HS-5 (cell line): ENCODE measurements at places on chromosomes 4 and X.

DNA sequence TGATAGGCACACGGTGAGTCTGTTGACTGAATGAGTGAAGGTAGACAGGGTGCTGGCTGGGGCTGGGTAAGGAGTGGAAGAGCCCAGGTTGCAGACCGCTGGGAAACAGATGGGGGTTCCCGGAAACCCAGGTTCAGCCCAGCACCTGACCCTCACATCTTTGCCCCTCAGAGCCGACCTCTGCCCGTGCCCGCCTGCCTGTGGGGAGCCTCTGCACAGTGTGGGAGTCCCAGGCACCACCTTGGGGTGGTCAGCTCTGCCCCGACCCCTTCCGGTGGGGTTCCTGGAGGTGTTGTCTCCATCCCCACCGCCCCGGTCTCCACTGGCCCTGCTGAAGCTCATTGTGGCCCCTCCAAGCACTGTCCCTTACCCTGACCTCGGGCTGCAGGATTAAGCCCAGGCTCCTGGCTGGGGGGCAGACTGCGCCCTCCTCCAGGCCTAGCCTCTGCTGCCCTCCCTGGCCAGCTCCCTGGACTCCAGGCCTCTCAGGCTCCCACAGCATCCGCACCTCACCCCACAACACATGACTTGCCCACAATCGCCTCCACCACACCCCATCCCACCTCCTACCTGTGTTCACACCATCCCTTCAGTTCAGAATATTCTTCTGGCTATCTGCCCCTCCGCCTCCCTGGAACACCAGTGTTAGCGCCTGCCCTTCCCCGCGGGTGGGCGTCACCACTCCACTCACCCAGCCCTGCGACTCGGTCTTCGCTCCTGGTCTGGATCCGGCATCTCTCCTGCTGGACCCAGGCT is 21.4 kb downstream of the HMX1 start:
- DNase-seq: no peak

DNA sequence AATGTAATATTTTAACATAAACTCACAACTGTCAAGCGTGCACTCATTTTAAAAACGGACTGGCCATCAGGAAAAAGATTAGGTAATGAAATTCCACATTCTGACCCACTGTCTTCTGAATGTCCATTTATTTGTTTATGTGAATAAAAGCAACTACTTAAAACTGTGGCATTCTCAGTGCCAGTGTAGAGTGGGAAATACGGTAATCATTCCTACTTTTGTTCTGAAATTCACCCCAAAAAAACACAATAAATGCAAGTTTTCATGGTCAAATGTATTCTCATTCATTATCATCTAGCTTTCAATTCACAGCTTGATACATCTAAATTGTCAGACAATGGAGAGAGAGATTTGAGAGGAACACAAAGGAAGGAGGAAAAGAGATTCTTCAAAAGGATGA is 260.9 kb downstream of the DCHS2 start:
- DNase-seq: no peak

- no peak for DNase-seq
Observed at GRCh38 chr4:56570041-56570440, 64.5 kb downstream of the ARL9 start.

DNA sequence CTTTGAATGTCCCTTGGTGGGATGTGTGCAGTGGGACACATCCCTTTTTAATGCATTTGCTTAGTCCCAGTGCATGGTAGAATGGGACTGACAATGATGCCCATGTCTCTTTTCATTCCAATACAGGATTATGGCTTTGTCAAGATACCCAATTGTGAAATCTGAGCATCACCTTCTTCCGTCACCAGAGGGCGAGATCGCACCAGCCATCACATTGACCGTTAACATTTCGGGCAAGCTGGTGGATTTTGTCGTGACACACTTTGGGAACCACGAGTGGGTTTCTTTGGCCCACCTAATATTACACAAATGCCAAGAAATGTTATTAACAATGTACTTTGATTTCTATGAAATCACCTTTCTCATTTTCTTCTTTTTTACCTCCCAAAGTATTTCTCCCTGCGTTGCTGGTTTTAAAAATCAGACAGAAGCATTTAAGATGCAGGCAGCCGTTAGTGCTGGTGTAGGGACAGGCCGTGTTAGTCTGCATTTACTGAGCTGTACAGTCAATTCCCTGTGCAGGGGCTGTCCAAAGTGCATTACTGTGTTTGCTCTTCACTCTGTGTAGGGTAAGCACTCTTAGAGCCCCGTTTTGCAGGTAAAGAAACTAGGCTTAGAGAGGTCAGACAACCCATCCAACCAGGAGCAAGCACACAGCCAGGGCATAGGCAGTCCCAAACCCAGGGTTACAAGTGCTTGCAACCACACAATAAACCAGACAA is 46.5 kb downstream of the CWH43 start:
- peak; percentile 2 for DNase-seq

DNA sequence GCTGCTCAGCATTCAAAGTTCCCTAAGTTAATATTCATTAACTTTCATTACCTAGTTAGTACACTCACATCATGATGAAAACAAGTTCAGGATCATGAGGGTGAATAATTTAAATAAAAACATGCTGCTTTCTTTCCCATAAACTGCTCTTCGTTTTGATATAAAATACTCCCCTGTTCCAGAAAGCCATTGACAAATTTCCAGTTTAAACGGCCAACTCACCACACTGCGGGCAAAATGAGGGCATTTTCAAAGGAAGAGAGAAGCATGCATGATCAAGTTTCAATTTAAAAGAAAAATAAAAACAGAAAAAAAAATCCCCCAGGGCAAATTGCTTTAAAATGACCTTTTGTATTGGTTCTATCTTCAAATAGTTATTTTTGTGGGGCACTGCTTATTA is 69.6 kb downstream of the EPHA5 start:
- no peak for DNase-seq

GRCh38 chrX:9515973-9516538 is 51.2 kb downstream of the TBL1X start:
- DNase-seq: no peak

- no peak for DNase-seq
Observed at GRCh38 chr4:3515646-3516045, 16.6 kb downstream of the LRPAP1 start.

DNA sequence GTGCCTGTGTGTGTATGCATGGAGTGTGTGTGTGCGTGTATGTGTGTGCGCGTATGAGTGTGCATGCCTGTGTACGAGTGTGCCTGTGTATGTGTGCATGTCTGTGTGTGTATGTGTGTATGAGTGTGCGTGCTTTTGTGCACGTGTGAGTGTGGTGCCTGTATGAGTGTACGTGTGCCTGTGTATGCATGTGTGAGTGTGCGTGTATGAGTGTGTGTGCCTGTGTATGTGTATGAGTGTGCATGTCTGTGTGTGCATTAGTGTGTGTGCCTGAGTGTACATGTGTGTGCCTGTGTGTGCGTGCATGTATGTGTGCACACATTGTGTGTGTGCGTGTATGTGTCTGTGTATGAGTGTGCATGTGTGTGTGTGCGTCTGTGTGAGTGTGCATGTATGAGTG is 5.7 kb downstream of the DOK7 start:
- DNase-seq: no peak

DNA sequence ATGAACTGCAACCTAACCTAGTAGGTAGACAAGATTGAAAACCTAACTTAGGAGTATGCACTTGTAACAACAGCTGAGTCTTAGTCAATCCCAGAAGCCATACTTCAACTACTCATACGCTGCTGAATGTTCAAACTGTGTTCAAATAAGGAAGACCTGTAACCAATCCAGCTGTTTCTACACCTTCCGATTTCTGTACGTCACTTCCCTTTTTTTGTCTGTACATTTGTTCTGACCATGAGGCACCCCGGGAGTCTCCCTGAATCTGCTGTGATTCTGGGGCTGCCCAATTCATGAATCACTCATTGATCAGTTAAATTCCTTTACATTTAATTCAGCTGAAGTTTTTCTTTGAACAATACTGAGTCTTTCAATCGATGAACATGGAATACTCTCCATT is 89.5 kb downstream of the BMP3 start:
- no peak for DNase-seq

DNA sequence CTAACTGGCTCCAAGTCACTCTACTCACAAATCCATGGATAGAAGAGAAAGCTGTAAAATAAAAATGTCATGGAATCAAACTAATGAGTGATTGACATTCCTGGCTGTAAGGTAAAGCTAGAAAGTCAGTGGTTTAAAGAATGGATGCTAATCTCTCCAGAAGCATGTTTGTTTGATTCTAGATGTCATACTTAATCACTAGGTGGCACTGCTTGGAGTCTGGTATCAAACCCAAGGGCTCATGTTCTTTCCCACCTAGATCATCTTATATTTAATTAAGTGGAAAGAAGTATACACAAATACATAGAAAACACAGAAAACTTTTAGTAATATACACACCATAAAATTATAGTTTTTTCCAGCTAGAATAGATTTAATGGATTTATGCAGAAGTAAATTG is 2666.6 kb downstream of the PCDH7 start:
- no peak for DNase-seq

- no peak for DNase-seq
Observed at GRCh38 chr4:6926081-6926480, 16.5 kb downstream of the TBC1D14 start.

- DNase-seq: no peak
Observed at GRCh38 chr4:75698963-75699228, 25.5 kb upstream of the USO1 start.

DNA sequence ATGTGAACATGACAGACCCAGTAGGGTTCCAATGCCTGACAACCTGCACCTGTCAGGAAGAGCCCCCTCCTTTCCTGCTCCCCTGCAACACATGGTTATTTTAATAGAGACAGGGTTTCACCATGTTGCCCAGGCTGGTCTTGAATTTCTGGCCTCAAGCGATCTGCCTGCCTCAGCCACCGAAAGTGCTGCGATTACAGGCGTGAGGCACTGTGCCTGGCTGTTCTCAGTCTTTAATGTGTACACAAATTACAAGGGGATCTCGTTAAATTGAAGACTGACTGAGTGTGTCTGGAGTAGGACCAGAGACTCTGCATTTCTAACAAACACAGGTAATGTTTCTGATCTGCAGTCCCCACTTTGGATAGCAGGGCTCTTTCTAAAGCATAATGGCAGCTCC is 55.4 kb downstream of the NPNT start:
- no peak for DNase-seq

GRCh38 chrX:14030174-14030530 is 460 bp upstream of the GEMIN8 start:
- no peak for DNase-seq

DNA sequence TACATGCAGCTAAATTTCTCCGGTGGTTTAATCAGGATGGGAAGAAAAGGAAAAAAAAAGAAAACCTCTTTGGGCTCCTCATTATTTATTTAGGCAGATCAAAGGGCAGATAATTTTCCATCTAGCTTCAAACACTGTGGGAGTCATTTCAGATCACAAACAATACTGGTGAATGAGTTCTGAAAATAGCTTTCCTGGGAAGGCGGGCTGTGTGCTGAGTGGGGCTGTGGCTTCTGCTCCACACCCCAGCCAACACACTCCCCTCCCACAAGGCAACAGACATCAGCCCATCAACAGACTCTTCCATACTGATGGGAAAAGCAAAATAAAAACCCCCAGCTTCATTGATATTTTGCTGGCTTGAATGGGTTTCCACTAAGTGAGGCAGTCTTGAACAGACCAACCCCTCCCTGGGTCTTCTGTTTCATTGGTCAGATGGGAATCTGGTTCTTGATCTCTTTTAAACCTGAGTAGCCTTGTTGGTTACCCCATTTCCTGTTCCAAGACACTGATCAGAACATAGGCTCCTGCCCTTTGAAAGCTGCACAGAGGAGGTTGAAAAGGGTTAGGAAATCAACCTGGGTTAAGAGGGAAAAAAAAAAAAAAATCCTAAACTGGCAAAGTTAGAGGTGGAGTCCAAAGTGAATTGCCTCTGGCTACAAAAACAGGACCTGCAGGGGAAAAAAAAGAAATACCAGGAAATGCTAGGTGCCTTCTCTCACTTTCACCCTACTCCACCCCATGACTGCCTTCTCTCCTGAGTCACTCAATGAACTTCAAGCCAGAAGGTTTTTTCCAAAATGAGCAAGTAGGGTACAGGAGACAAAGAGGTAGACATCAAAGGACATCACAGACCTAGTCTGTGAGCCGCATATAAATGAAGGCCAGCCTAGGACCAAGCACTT is 20.0 kb downstream of the AMOT start:
- DNase-seq: no peak

GRCh38 chr4:174714393-174715211 is 114.4 kb downstream of the GLRA3 start:
- DNase-seq: peak; percentile 20
